A172 (cell line): ENCODE measurements at places on chromosomes 7 and 10. TPM values are rescaled to one million over a fixed set of nuclear protein-coding genes. Genes with fewer than 3 reads are reported as not detected.

GRCh38 chr10:48614481-48615390 is 9.9 kb upstream of the ARHGAP22 start:
- no peak for DNase-seq

DNA sequence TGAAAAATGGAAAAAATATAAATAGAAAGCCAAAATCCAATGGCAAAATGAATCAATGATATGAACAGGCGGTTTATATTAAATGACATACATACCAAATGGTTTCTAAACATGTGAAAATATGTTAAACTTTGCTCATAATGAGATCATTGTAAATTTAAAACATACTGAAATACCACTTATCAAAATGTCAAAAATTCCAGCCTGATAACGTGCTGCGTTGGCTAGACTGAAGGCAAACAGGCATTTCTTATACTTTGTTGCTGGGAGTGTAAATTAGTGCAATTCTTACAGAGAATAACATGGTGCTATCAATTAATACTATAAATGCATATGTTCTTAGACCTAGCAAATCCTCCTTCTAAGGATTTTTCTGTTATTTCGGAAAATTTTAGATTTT is 225.8 kb upstream of the FAM3C start:
- no peak for DNase-seq

GRCh38 chr10:121522831-121523230 is 75.4 kb downstream of the FGFR2 start:
- no peak for DNase-seq

XRCC2 gene
- 9.3 and 10.8 TPM in 2 replicates for total RNA-seq
